ENCODE measurements at places on chromosomes 2 and 18. TPM values are rescaled to one million over a fixed set of nuclear protein-coding genes. Genes with fewer than 3 reads are reported as not detected.

- no peak for DNase-seq
These were observed 32.4 kb upstream of the SLC3A1 start for GRCh38 chr2:44242904-44243303.

DNA sequence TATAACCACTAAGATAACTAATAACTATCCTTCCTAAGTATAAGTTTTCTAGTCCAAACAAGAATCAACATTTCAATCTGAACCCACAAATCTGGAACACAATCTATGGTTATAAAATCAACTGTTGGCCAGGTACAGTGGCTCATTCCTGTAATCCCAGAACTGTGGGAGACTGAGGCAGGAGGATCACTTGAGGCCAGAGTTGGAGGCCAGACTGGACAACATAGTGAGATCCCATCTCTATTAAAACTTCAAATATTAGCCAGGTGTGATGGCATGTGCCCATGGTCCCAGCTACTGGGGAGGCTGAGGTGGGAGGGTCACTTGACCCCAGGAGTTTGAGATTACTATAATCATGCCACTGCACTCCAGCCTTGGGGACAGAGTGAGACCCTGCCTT lies 11.2 kb downstream of the MRPS5 start:
- no peak for DNase-seq

- DNase-seq = no peak
These were observed 47.0 kb downstream of the MTCL1 start for GRCh38 chr18:8752329-8752728.

DNA sequence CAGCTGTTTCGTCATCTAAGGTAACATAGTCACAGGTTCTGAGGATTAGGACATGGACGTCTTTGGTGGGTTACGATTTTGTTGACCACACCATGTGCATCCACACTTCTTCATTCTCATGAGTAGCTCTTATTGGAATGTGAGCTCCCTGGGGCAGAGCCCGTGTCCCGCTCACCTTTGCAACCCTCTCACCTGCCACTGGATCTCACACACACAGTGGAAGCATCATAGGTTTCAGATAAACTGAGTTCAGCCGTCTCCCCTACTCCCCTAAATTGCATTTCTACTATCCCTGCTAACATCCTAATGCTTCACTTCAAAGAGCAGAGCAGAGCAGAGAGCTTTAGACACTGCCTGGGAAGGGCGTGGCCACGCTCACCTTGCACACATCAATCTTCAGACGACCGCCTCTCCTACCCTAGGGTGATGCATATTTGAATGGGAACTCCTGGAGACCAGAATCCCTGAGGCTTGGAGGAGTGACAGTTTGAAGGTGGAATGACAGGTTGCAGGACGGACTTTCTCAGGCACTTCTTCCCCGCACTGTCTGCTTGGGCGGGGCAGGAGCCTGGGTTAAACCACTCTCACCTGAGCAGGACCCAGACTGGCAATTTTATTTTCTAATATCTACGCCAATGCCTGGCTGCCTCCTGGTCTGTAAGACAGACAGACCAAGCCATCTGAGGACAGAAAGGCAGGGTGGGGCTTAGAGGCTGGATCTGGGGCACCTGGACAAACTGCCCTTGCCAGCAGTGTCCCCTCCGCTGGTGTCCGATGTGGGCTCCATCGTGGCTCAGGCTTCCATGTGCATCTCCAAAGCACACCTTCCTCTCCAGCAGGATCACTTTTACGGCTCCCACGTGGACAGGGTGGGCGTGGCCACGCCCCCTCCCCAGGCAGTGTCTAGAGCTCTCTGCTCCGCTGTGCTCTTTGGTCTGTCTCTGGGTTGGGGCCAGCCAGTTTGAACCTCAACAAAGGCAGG lies 229.5 kb upstream of the COPS8 start:
- DNase-seq = no peak

GRCh38 chr2:45044916-45045315 lies 35.7 kb upstream of the SIX2 start:
- DNase-seq = no peak

- peak; percentile 42 for DNase-seq
These were observed 7.0 kb downstream of the USP34 start for GRCh38 chr2:61463769-61464475.

GRCh38 chr2:128595763-128596395 lies 277.2 kb upstream of the HS6ST1 start:
- DNase-seq = no peak

- no peak for DNase-seq
These were observed 31.0 kb downstream of the DYNAP start for GRCh38 chr18:54622084-54622483.

The SLC4A5 gene
- polyA plus RNA-seq = 3.3 TPM

The SKA1 gene
- polyA plus RNA-seq = 0.82 TPM

The ASB18 gene
- polyA plus RNA-seq = not detected

The ALS2 gene
- polyA plus RNA-seq = 3.8 TPM

The COPS8 gene
- 21.7 TPM for polyA plus RNA-seq

The DQX1 gene
- 0.46 TPM for polyA plus RNA-seq

The DSC3 gene
- polyA plus RNA-seq = not detected

All from B cell (primary cell).